Activated CD4-positive, alpha-beta T cell treated with anti-CD3 and anti-CD28 coated beads for 1 hour (primary cell): ENCODE measurements at places on chromosomes 4 and X.
A peak's percentile ranks its signal among the peaks of the same experiment; 100 is the strongest.

DNA sequence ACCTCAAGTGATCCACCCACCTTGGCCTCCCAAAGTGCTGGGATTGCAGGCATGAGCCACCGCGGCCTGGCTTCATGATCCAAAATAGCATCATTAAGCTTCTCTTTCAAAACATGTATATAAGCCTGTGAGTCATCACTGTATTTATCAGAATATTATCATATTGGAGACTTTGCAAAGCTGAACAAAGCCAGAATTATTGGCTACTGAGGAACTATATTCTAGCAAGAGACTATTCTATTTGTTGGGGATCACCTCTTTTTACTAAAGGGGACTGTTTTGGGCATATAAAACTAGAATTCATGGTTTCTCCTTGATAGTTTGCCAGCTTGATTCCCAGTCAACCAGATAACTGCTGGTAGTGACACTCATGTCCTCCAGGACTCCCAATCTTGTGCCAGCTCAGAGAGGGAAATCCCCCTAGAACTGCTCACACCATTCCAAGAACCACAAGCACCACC lies 40.1 kb downstream of the TET2 start:
- DNase-seq = no peak

- no peak for DNase-seq
These were observed 15.4 kb downstream of the ZNF718 start for GRCh38 chr4:139691-140090.

DNA sequence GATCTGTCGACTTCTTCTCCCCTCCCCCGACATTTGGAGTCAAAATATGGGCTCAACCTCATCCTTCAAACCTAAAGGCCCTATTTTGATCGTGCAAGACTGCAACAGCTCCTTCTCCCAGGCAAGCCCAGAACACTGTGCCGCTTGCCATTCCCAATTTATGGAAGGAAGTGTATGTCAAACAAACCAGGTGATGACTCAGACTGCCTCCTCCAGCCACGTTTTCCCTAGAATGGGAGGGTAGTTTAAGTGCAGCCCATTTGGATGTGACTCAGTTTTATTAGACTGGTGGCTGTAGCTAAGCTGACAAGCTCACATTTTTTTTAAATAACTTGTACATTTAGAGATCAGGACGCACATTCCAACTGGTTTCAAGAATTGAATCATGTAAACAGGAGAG lies 570.4 kb upstream of the DIPK2B start:
- DNase-seq = no peak

DNA sequence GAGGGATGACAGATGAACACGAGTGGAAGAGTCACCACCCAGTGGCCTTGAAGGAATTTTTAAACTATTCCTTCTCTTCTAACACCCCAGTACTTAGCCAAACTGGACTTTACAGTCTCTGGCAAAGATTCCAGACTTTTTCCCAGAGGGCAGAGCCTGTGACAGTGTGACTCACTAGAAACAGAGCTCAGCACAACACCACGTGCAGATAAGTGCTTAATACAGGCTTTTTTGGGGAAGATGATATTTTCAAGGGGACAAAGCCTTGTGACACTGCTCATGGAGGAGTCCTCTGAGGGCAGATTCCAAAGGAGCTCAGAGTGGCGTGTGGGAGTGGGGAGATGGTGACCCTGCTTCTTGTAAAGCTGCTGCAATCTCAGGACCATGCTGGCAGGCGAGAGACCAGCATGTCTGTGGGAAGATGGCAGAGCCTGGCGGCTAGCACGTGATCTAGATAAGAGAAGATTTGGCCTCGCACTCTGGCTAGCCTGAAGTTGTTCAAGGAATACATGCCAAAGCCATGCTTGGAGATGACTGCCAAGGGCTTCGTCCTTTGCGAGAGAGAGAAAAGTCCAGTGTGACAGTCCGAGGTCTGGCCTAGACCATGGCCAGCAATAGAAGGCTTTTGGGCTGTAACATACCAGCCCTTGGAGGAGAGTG lies 2.4 kb downstream of the RAB33A start:
- DNase-seq = no peak

- no peak for DNase-seq
These were observed 116.4 kb upstream of the LSM6 start for GRCh38 chr4:146059151-146059550.

DNA sequence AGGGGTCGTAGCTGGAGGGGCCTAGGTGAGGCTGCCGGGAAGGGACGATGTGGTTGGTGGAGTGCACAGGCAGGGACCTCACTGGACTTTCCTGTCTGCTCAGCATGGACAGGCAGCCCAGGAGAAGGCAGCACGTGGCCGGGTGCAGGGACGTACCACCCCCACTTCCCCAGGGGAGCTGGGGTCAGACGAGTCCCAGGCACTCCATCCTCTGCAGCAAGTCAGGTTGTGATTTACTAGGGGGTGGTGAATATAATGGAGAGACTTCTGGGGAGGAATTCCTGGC lies 1.5 kb upstream of the CTBP1 start:
- no peak for DNase-seq

DNA sequence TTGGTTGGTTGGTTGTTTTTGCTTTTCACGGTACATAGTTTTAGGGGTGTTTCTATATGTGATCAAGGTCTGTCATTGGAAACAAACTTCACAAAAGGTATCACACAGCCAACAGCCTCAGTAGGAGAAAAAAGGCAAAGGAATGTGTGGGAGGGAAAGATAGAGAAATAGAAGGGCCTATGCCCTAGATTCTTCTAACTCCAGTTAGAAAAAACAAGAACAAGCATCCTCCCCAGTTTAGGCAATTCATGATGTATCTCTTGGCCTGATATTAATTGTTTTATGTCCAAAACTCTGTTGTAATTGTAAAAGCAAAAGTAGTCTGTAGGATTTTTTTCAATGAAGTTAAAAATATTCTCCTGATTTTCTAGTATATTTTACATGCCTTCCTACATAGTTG lies 192.4 kb upstream of the EDNRA start:
- DNase-seq = no peak

DNA sequence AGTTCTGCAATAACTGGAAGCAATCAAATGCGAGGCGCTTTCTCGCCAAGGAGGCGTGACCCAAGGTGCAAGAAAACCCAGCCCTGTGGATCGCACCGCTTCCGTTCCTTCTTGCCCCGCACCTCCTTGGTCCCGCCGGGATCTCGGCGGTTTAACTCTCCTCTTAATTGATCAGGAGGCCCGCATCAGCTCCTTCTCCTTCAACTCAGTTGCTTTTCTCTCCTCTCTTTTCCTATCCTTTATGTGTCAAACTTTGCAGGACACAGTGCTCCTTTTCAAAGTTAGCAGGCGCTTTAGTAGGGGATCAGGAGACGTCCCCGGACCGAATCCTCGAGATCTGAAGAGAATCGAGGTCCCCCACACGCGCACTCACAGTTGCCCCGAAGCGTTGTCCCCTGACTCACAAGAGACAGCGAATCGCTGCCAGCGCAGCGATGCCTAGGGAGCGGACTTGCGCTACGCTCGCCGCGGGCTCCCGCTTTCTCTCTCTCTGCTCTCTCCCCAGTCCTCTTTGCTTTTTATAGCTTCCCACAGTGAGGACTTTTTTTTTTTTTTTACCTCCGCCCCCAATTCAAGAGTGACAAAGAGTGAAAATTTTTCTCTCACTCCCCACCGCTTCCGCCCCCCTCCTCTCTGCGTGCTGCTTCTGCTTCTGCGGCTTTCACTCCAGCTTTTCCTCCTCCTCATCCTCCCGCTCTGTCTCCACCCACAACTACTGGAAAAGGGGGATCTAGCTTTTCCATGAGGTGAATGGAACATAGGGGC lies at the start of gene DKK2:
TSS of gene DKK2 (minus strand) at position 495 of the 765 bp plus-strand sequence. CDS start 722 bp downstream, outside the sequence.
- DNase-seq = no peak

GRCh38 chr4:113825272-113825671 lies 63.7 kb upstream of the CAMK2D start:
- no peak for DNase-seq

DNA sequence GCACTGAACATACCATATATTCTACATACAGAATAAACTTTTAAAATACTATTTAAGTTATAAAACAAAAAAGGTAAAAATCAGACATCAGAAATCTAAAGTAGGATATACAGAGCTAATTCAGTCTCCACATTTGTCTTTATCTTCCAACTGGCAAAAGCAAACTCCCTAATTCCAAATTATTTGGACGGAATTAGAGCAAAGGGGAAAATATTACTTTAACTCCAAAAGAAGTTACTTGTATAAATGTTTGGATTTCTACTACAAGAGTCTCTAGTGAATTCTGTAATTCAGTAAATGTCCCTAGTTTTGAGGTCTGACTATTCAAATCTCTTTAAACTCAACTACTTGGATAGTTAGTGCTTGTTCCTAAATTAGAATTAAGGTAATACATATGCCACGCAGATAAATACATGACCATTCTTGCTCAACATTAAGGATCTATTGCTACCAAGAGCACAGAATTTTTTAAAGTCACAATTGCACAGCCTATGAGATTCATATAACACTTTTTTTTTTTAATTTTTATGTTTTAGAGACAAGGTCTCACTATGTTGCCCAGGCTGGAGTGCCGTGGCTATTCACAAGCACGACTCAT lies 7.3 kb downstream of the ZNF280C start:
- DNase-seq = no peak

GRCh38 chrX:48751343-48751742 lies 10.2 kb upstream of the GLOD5 start:
- no peak for DNase-seq

DNA sequence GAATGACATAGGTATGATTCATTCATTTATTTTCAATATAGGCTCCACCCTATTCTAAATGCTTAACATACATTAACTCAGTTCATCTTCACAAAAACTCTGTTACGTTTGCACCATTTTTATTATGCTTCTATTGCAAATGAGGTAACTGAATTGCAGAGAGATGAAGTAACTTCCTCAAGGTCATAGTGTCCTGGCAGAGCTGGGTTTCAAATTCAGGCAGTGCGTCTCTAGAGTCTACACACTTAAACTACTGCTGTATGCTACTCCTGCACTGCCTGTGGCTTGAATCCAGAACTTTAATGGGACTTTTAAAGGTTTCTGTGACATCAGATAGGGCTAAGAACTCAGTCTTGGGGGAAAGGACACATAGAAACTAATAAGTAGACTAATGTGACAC lies 413.4 kb downstream of the UBE2NL start:
- no peak for DNase-seq

DNA sequence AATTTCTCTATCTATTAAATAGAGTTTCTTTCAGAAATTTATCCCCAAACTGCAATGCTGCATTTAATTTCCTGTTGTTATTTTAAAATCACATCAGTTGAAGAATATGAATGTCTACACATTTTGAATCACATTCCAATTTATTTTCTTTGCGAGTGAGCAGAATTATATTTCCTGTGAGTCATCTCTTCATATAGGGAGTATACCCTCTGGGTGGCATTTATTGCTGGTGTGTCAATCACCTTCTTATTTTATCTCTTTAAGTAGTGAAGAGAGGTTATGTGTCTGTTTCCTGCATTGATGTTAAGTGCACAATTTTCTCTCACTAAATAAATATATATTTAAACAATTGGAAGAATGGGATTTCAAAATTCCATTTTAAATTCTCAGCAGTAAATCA lies 511.0 kb upstream of the ATOH1 start:
- no peak for DNase-seq

GRCh38 chr4:124632439-124632838 lies 80.1 kb downstream of the ANKRD50 start:
- DNase-seq = no peak

DNA sequence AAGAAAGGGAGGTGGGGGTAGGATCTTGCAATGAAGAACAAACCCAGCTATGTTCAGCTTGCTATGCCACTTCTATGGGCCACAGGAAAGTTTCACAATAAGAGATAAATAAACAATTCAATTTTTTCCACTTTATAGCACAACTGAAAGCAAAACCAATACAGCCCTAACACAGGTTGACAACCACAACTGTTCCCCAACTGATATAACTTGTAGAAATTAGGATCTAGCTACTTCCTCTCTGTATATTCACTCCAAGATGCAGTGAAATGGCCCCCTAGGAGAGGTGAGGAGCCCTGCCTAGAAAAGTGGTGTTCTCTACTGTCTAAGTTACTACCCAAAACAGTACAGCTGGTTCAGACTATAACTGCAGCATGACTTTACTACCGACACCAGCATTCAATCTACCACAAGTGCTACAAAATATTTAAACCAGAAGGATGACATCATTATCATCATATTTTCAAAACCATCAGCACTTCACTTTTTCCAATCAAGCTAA lies 77.0 kb downstream of the FBXW7 start:
- DNase-seq = no peak

- DNase-seq = no peak
These were observed 64.3 kb downstream of the TASL start for GRCh38 chrX:30513284-30513683.

DNA sequence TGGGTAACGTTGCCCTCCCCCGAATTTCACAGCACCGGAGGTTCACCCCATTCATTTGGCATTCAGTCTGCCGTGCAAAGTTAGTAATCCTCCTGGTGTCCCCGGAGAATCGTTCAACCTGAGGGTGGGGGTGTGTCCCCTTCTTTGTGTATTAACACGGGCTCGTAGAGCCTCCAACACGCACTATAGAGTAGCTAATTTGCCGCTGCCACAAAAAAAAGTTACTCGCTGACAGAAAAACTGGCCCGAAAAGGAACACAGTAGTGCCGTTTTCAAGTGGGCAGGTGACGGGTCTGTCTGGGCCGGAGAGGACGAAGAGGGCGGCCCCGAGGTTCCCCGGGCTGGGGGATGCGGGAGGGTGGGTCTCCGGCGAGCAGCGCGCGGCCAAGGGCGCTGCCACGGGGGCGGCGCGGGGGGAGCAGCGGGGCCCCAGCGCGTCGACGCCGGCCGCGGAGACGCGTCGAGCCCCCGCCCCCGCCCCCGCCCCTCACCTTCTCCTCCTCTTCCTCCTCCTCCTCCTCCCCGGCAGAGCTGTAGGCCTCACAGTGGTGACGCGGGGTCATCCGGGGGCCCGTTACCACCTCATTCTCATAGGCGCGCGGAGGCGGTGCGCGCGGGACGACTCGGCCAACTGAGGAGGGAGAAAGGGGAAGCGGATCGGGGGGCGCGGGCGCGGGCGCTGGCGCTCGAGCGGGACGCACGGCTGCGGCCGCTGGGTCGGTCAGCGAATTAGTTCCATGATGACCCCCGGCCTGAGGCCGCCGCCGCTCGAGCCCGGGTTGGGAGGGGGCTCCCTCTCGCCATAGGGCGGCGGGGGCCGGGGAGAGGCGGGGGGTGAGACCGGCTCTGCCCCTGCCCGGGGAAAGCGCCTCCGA lies 571 bp downstream of the CCNI start:
- DNase-seq = peak; percentile 73

- no peak for DNase-seq
These were observed 205.7 kb upstream of the BCOR start for GRCh38 chrX:40303256-40304077.

DNA sequence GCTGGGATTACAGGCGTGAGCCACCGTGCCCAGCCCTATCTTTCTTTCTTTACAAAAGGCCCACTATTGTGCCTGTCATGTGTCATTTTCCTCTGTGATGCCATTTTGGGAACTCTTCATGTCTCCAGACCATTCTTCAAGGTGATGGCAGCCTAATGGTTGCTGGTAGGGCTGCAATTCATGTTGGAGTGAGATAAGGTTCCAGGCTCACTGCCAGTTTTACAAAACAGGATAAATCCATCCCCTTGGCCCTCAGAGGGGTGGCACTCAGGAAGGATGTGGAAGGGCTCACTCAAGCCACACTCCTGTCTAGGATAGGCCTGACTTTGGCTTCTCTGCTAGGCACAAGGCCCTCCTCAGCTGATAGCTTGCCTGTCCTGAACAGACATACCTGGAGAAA lies 3.8 kb downstream of the TCEAL9 start:
- no peak for DNase-seq
